ENCODE measurements at places on chromosomes 2 and 18.
A peak's percentile ranks its signal among the peaks of the same experiment; 100 is the strongest.

DNA sequence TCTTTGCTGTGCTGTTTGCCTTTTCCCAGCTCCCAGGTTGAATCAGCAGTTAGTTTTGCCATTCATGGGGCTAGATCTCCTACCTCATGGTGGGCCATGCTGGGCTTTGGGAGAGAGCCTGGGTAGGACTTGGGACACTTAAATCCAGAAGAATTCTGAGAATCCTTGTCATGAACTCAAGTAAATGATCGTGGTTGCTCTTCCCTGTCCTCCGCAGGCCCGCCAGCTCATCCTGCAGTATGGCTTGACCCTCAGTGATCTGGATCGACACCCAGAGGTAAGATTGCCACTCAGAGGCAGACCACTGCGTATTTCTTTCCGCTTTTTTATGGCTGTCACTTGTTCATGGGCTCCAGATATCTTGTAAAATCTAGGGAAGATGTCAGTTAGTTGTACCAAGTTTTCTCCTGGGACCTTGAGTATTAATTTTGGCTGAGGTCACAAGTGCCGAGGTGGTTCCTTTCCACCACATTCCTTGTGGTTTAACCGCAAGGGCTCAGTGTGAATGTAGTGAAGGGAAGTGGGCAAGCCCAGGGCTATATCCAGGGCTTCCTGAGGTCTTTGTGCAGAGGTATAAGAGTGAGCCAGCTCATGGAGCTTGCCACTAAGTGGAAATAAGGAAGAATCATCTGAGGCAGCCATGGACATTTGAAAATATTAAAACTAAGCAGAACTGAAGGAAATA, 37.7 kb downstream of the RPIA start:
- DNase-seq: no peak

DNA sequence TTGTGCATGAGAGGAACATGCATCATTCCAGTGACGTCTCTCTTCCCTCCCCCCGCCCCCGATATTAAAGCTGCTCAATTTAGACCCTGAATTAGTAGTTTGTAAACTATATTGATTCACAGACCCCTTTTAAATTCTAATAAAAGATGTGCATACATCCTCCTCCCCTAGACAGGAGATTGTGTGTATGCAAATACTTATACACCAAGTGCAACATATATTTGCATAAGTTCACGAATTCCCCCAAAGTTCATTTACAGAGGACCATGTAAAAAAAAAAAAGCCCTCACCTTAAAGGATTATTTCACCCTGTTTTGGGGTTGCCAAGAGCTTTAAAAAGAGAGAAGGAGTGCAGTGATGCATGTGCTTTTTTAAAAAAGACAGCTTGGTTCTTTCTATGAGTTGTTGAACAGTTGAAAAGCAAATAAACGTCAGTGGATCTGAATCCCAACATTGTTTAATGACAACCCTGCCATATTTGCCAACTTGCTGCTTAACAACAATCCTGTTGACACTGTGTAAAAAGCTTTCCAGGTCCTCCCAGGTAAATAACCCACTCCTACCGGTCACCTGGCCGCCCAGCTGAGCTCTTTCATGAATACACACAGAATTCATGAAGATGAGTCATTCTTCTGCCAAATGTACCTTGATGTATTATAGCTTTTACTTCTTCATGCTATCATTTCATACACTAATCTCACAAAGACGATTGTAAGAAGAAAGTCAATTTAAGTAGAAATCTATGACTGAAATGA, 211.5 kb downstream of the IKZF2 start:
- no peak for DNase-seq

DNA sequence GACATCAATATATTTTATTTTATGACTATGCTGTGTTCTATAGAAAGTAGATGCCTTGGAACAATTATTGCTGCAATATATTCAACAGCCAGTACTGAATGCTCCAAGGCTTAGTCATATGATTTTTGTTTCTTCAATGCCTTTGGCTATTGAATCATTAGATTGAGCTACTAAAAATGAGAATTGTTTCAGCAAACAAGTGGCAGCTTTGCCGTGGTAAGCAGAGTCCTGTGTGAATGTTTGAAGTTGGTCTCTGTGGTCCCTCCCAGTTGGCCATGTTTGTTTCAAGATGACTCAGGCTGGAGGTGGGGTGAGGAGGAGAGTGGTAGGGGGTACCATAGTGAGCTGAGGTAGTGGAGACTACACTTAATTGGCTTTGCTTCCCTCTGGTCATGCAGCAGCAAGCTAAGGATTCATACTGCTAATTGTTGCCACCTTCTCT, 198.6 kb upstream of the EPAS1 start:
- no peak for DNase-seq

DNA sequence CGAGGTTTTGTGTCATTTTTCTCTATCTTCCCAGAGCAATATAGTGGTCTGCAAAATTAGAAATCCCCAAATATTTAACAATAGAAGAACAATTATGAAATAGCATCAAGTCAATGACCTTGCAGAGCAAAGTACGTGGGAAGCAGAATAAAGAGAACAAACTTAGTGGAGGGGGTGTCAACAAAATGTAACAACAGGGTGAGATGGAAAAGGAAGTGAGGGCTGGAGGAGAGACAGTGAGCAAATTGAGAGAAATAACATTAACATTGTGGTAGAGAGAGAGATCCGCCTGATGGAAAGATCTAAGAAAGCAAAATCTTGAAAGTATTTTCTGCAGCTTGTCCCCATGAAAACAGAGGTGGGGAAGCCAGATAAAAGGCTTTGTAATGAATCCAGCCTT, 23.4 kb downstream of the ARHGAP15 start:
- DNase-seq: no peak

DNA sequence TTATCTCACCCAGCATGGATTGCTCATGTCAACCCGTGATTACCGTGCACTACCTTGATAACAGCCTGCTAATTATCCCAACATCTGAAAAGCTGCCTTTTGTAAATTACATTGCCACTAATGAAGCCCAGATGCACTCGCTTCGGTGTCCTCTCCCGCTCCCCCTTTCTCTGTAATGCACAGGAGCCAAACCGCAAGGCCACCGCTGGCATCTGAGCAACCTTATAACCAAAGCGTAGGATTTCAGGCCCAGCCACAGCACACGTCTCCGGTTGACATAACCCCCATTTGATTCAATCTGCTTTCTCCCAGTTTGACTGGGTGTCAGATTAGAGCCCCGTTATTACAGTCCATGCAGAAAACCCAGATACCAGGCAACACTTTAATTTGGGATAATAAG, 341.2 kb downstream of the ALK start:
- no peak for DNase-seq

DNA sequence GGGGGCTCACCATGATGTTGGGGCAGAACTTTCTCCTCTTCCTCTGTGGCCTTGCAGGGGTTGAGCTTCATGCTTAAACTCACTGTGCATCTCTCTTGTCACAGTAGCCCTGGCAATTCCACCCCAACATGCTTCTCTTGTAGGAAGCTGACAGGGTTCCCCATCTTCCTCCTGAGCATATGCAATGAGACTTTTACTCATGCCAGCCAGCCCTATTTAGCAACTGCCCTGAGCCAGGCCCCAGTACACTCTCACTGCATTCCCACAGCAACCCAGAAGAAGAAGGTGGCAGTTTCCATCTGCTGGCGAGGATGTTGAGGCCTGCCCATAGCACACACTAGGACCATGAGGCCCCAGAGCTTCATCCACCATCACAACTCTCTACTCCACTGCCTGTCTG, 72.2 kb upstream of the TEX51 start:
- DNase-seq: no peak

DNA sequence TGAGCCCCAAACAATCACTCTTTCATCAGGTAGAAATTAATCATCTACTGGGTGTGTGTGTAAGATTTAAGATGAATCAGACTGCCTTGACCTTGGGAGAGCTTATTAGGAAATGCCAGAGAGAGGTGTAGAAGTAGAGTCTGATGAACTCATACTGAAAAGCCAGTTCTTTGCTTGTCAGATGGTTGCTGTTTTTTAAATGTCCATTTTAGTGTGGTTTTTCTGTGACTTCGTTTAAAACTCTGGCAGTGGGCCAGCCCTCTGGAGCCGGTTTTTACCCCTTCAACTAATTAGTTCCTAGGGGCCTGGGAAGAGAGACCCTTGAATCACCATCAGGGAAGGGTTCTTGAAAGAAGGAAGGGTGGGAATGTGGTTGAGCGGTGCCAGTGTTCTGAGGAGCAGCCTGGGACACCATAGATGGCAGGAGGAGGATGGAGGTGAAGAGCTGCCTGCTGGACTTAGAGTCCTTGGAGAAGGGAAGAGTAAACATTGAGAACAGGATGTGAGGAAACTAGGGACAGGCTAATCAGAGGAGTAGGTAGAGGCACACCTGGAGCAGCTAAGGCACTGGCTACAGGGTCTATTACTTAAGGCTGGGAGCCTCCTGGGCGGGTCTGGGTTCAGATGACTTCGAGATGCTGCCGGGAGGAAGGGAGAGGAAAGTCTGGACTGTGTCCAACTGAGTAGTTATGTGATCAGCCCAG, 66.1 kb downstream of the LRRFIP1 start:
- DNase-seq: no peak

DNA sequence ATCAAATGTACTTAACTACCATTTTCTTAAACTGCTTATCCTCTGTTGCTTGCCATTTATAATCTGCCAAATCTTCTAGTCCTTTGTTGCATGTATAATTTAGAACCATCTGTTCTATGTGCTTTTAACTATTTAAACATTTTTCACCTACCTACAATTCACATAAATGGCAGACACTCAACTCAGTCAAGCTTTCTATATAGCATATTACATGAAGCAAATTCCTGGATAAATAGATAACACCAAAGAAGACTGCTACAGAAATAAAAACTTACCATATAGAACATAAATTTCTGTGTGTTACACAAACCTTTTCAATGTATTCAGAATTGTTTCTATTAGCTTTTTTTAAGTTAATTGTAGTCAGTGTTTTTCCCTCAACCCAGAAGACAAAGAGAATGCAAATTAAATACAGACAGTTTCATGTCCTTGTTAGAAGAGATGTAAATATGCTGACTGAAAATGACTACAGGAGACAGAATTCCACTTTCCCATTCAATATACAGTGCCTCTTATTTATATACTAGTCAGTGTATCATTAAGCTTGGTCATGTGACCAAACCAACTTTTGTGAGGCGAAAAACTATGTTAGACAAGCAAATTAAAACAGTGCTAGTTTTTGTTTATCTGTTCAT, 2.6 kb downstream of the BAZ2B start:
- DNase-seq: no peak

DNA sequence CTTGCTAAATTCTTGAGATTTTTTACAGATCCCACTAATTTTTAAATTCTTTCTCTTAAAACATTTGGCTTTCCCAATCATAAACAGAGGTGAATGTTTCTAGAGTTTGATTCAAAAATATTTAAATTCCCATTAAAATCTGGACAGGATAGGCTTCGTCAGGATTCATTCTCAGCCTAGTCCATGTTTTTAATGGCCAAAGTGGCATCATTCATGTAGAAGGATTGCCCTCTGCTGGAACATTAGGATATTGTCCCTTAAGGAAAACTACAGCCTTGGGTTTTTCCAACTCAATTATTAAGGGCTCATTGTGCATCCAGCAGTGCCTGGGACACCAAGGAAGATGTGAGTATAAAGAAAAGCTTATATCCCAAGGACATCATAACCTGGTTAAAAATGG, 71.7 kb downstream of the TPGS2 start:
- DNase-seq: no peak

DNA sequence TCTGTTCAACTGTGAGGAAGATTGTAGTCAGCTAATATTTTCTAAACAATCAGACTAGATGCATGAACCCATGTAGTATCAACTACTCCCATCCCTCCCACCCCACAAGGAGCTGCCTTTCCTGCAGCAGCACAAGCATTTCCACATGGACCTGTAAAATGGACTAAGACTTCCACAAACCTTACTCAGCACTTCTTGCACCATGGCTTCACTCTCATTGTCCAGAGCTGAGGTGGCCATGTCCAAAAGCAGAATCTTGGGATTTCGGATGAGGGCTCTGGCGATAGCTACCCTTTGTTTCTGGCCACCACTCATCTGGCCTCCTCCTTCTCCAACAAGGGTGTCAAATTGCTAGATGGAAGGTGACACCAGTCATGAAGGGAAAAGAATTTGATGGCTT, 61.3 kb downstream of the ABCB11 start:
- DNase-seq: no peak

- no peak for DNase-seq
Measured at GRCh38 chr18:32257084-32257785, 67.4 kb downstream of the MEP1B start.

DNA sequence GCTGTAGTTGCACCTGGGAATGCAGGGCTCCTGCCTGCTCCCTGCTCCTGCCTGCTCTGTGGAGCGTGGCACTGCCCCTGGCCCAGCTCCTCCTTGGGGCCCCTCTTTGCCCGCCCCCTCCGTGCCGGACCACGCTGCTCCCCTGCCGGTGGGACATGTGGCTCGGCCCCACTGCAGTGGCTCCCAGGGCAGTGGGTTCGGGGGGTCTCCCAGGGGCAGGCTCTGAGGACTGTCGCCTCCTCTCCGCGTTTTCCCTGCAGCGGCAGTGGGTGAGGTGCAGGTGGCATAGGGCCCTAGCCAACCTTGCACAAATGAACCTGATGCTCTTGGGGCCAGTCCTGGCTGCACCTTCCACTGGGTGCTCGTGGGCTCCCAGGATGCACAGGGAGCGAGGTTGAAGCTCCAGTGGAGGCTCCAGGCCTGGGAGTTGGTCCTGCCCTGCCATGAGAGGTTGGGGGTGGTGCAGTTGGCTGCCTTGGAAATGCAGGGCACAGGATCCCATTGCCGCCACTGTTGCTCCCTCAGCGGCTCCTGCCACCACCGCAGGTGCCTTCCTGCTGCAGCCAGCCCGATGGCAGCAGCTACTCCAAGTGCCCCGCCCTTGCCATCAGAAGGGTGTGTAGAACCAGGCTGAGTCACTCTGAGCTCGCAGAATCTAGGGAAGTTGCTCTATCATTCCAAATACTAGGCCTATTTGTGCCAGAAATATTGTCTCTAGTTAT, 313.1 kb upstream of the SYT4 start:
- no peak for DNase-seq

DNA sequence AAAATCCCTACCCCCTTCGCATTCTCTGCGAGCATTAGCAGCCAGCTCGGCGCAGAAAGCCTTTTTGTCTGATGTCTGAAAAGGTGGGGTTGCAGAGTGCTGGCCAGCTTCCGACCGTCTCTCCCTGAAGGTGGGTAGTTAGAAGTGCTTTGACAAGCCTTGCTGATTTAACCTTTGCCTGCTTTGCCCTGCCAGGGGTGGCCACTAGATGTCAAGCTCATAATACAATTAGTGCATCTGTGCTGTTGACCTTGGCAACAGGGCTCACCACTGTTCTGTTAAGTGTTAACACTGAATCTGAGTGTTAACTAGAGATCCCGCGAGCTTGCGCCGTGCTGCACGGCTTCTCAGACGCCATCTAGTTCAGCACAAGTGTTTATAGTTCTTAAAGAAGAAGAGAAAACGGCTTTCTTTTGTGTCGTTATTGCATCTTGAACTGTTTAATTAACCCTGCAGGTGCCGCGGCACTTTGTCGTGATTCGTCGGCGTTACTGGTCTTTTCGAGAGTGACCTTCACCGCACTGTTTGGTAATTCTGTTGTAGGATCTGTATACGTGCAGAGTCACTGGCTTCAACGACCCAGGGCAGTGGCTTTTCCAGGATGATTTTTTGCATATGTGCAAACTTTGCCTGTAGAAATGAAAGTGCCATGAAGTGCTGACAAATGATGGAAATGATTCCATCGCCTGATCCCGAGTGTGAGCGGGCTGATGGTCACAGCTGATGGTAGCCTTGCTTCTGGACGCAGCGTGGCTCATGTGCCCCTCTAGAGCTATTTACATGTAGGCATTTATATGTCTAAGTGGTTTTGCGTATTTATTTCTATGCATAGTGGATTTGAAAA, 5.5 kb downstream of the SALL3 start:
- DNase-seq: peak; percentile 3

Data from stimulated activated CD8-positive, alpha-beta memory T cell treated with anti-CD3 and anti-CD28 coated beads, Interleukin-7, amount 100 ng/mL, for 1 hour (primary cell).